ENCODE measurements at places on chromosomes 5 and 9. TPM values are rescaled to one million over a fixed set of nuclear protein-coding genes. Genes with fewer than 3 reads are reported as not detected.
A peak's percentile ranks its signal among the peaks of the same experiment; 100 is the strongest.

Gene GTF2H2C
- 20.8 TPM for polyA plus RNA-seq

- H3K4me3 ChIP-seq: no peak overlapping the region
- no peaks in the 10 kb centered on the region for H3K4me1 ChIP-seq
- H3K27ac ChIP-seq: no peak overlapping the region
- no peaks in the 10 kb centered on the region for H3K36me3 ChIP-seq
Measured at GRCh38 chr9:81890104-81890503, 38.1 kb upstream of the SPATA31D4 start.

Gene CATSPER3
- not detected for polyA plus RNA-seq

Gene ZNF608
- polyA plus RNA-seq: not detected

DNA sequence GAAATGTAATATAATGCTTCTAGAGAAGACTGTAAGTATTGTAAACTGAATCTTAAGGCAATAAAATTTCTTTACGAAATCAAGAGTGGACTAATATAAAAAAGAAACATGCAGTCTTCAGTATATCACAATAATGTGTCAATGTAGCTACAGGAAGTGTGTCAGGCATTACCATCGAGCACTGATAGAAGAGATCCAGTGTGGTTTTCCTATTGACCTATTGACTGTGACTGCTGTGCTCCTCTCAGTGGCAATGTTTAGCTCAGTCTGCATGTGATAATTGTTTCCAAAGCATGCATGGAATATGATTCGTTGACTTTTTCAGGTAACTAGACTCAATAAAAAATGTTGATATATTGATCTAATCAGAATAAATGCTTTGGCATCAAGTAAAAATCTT, 20.3 kb upstream of the PCSK1 start:
- H3K27ac ChIP-seq: no peak overlapping the region
- no peaks in the 10 kb centered on the region for H3K36me3 ChIP-seq
- H3K27me3 ChIP-seq: peaks cover 3% of the 10 kb centered on the region
- DNase-seq: no peak

DNA sequence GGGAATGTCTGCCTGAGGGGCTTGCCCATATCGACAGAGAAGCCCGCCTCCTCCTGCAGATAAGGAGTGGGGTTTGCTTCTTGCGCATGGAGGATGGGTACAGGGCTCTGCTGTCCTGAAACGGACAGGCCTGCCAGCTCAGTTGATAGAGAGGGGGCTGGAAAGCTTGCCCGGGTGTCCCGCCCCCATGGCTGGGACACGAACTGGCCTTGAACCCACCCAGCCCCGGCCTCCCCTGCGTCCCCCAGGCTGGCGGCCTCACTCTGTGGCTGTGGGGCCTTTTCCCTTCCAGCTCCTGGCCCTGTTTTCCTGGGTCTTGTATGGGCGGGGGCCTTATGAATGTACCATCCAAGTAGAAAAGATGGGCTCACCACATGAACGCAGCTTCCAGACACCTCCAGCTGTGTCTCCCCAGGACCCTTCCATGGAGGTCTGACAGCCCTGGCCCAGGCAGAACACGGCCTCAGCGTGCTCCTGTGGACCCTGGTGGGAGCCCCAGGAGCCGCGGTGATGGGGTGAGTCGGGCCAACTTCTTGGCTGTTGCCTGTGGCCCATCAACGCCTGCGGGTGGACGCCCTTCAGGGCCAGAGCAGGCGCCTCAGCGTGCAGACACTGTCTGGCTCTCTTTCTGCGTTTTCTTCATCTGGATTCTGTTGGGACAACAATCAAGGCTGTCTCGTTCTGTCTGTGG, 15.9 kb upstream of the SLC2A6 start:
- no peak overlapping the region for H3K4me3 ChIP-seq
- H3K27me3 ChIP-seq: peaks cover 5% of the 10 kb centered on the region
- no peak overlapping the region for H3K27ac ChIP-seq
- H3K4me1 ChIP-seq: no peaks in the 10 kb centered on the region
- no peaks in the 10 kb centered on the region for H3K36me3 ChIP-seq
- no peak for DNase-seq

DNA sequence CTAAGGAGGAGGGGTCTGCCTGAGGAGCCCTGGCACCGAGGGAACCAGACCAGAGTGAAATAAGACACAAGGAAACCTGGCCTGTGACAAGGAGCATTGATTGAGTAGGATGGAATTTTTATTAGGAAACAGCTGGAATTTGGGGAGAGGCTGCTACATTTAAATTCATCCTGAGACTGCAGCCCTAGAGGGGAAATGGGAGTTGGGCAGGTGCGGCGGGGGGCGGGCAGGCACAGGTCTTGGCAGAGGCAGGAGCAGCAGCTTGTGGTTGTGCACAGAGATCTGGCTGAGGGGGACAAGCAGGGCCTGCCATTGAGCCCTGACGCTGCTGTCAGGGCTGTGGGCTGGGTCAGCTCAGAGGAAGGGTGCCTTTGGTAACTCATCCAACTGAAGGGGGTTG, 71.6 kb downstream of the PCDH1 start:
- no peak for DNase-seq
- H3K27me3 ChIP-seq: peaks cover 51% of the 10 kb centered on the region
- H3K4me3 ChIP-seq: no peak overlapping the region

DNA sequence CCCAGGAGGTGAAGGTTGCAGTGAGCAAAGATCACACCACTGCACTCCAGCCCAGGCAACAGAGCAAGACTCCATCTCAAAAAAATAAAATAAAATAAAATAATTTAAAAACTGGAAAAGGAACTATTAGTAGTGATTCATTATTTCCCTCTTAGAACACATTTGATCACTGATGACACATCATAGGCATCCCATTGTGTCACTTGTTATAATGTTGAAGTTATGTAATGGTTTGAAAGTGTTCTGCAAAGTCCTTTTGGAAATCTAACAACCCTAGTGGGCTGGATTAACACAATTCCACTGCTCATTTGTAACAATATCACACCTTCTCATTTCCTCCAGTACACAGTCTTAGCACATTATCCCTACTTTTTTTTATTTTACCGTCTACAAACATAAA, 81.8 kb upstream of the LMNB1 start:
- no peaks in the 10 kb centered on the region for H3K4me1 ChIP-seq
- no peaks in the 10 kb centered on the region for H3K36me3 ChIP-seq
- H3K27me3 ChIP-seq: no peaks in the 10 kb centered on the region
- H3K4me3 ChIP-seq: no peak overlapping the region

Gene ELAVL2
- polyA plus RNA-seq: not detected

DNA sequence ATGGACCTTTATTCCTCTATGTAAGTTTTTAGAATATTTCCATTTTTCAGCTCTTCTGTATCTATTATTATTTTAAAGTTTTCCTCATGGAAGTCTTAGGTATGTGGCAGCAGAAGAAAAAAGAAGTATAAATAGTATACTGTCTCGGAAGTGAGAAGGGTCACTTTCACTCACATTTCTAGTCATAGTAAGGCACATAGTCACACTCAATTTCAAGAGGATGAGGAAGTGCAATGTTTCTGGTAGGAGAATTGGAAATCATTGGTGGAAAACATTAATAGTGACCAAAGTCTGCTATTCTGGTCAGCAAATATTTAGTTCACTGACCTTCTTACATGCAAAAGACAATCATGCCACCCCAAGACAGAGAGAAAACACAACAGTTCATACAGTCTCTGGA, 35.2 kb upstream of the TNFSF8 start:
- H3K27ac ChIP-seq: no peak overlapping the region
- no peaks in the 10 kb centered on the region for H3K27me3 ChIP-seq
- no peak overlapping the region for H3K4me3 ChIP-seq
- peaks cover 29% of the 10 kb centered on the region for H3K36me3 ChIP-seq

- H3K4me3 ChIP-seq: no peak overlapping the region
- peaks cover 2% of the 10 kb centered on the region for H3K4me1 ChIP-seq
- no peaks in the 10 kb centered on the region for H3K27me3 ChIP-seq
- no peak overlapping the region for H3K27ac ChIP-seq
Measured at GRCh38 chr9:82149501-82149946, 161.0 kb downstream of the SPATA31D1 start.

GRCh38 chr5:91118796-91119195, 264.3 kb downstream of the ARRDC3 start:
- H3K27me3 ChIP-seq: no peaks in the 10 kb centered on the region
- DNase-seq: no peak

- no peaks in the 10 kb centered on the region for H3K27me3 ChIP-seq
- no peak overlapping the region for H3K4me3 ChIP-seq
- no peaks in the 10 kb centered on the region for H3K4me1 ChIP-seq
- no peak for DNase-seq
- H3K36me3 ChIP-seq: no peaks in the 10 kb centered on the region
Measured at GRCh38 chr5:146103594-146103993, 1.8 kb downstream of the PLAC8L1 start.

GRCh38 chr5:76874088-76874581, 24.3 kb downstream of the S100Z start:
- H3K4me1 ChIP-seq: peaks cover 2% of the 10 kb centered on the region
- H3K4me3 ChIP-seq: no peak overlapping the region
- DNase-seq: no peak

DNA sequence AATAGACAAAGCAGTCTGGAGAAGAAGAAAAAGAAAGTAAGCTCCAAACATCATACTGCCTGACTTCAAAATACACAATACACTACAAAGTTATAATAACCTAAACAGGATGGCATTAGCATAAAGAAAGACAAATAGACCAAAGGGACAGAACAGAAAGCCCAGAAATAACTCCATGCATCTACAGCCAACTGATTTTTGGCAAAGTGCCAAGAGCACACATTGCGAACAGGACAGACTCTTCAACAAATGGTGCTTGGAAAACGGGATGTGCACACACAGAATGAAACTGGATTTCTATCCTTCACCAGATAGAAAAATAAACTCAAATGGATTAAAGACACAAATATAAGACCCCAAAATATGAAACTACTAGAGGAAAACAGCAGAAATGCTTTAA, 66.6 kb upstream of the SPATA31E1 start:
- H3K36me3 ChIP-seq: no peaks in the 10 kb centered on the region
- no peak overlapping the region for H3K4me3 ChIP-seq
- H3K4me1 ChIP-seq: no peaks in the 10 kb centered on the region
- no peak overlapping the region for H3K27ac ChIP-seq
- no peak for DNase-seq
- peaks cover 11% of the 10 kb centered on the region for H3K27me3 ChIP-seq

GRCh38 chr5:61477788-61478187, 145.7 kb downstream of the ZSWIM6 start:
- no peak overlapping the region for H3K4me3 ChIP-seq
- H3K36me3 ChIP-seq: no peaks in the 10 kb centered on the region
- no peaks in the 10 kb centered on the region for H3K27me3 ChIP-seq
- no peak for DNase-seq
- H3K4me1 ChIP-seq: peaks cover 30% of the 10 kb centered on the region
- H3K27ac ChIP-seq: no peak overlapping the region

Gene COL23A1
- not detected for polyA plus RNA-seq

Gene NOXA1
- polyA plus RNA-seq: 1.1 TPM

DNA sequence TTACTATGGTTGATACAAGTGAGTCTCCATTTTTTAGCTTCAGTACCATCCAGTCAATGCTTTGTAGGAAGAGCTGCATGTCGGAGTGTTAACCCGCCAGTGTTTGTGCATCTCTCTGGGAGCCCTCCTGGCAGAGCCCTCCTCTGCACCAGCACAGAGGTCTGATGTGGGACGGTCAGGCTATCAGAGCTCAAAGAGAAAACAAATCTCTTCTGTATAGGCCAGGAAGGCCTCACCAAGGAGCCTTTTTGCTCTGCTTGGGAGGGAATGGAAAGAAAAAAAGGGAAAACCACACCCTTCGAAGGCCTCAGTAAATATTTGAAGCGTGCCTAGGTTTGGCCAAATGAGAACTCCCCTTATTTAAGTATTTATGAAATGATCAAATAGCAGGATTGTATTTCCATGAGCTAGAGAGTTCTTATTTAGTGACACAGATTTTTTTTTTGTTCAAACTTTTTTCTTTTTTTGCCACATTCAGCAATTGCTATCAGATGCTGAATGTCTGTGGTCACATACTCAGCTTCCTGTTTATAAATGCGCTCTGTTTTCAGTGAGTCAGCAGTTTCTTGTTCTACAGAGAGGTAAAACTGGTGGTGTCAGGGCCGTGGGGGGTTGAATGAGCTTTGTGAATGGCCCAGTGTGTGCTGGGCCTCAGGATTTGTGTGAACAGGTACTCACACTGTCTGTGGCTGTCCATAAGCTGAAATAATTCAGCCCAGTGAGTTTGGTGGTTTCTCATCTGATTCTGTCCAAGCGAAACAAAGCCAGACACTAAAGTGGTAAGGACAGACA, 226.6 kb downstream of the SNX18 start:
- H3K27ac ChIP-seq: no peak overlapping the region
- no peaks in the 10 kb centered on the region for H3K27me3 ChIP-seq
- H3K36me3 ChIP-seq: no peaks in the 10 kb centered on the region
- H3K4me1 ChIP-seq: peaks cover 26% of the 10 kb centered on the region
- peak; percentile 65 for DNase-seq

GRCh38 chr9:36141288-36141687, 4.8 kb downstream of the GLIPR2 start:
- peak overlapping the region; percentile 89 for H3K4me3 ChIP-seq
- peak overlapping the region; percentile 80 for H3K27ac ChIP-seq
- peaks cover 74% of the 10 kb centered on the region for H3K4me1 ChIP-seq
- H3K36me3 ChIP-seq: peaks cover 13% of the 10 kb centered on the region
- no peaks in the 10 kb centered on the region for H3K27me3 ChIP-seq

Gene LCN9
- not detected for polyA plus RNA-seq

Gene PHF24
- polyA plus RNA-seq: not detected

Data from naive thymus-derived CD8-positive, alpha-beta T cell (primary cell).